ENCODE measurements at places on chromosomes 13 and 19.

DNA sequence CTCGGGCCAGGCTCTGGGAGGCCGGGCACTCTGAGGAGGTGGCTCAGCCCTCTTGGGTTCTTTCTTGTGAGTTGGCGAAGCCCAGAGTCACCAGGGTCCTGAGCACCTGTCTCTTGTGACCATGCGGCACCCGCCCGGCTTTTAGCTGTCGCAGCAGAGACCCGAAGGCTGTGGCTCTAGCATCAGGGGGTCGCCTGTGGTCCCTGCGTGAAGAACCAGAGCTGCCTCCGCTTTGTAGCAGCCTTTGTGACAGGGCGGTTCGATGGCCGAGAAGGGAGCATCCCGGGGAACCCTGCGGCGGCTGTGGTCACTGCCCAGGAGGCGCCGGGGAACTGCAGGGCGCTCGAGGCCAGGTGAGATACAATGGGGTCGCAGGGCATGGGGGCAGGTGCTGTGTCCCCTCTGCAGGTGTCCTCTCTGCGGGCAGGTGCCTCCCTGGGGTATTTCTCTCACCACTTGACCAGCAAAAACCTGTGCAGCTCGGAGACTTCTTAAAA lies 10.4 kb downstream of the MCF2L start:
- DNase-seq: no peak

DNA sequence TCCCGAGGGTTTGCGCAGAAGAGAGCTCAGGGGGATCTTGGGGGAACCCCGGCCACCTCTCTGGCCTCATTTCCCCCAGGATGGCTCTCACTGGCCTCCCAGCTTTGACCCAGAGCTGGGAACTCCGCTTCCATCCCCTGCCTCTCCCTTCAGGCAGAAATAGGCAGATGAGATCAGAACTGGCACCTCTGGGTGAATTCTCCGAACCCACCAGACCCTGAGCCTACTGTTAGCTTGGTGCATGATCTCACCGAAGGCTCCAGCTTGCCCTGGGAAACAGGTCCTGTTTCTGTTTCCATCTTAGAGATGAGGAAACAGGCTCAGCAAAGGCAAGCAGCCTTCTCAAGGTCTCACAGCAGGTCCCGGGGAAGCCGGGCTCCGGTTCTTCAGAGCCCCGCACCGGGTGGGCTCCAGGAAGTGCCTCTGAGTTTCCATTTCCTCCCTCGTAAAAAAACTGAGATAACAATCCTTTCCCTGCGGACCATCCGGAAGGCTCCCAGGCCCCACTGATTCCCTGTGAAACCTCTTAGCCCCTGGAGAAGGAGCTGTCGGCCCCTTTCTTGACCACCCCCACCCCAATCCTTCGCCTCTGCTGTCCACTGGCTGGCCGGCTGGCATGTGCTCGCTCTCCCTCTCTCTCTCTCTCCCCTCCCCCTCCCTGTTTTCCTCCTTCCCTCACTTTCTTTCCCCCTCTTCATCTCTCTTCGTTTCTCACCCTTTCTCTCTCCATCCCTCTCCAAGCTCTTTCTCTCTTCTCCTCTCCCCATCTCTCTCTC lies 2.1 kb downstream of the NECTIN2 start:
- no peak for DNase-seq

DNA sequence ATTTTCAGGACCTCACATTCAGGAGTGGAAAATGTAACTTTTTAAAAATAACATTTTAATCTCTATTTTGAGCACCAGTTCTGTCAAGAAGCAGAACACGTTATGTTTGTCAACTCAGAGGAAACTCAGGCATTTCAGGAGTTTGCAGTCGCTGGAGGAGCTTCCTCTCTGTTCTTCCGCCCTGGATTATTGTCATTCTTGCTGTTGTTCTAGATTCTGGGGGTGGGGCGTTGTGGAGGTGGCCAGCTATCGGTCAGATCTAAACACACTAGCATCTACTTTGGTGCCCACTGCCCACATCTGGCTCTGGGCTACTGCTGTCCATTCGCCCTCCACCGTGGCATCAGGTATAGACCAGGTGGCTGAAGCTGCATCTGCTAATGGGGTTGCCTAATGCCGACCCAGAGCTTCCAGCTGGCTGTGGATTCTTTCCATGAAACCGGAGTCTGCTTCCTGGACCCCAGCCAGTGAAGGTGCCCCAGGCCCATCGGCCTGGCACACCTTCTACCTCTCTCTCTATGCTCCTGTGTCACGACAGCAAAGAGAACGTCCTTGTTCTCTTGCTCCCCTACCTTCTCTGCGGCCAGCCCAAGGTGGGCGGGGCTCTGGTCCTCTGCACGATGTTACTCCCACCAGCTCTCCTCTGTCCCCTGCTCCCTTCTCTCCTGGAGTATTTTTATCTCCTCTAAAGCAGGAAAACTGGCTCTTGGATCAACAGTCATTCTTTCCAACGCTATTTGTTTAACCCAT lies 36.7 kb upstream of the DGKH start:
- DNase-seq: no peak

- DNase-seq: no peak
These were observed 51.3 kb downstream of the COL4A2 start for GRCh38 chr13:110358381-110358780.

Data from CD4-positive, alpha-beta T cell treated with Interleukin-4 for 4 hours (primary cell).